ENCODE measurements at places on chromosomes 1 and 21.

DNA sequence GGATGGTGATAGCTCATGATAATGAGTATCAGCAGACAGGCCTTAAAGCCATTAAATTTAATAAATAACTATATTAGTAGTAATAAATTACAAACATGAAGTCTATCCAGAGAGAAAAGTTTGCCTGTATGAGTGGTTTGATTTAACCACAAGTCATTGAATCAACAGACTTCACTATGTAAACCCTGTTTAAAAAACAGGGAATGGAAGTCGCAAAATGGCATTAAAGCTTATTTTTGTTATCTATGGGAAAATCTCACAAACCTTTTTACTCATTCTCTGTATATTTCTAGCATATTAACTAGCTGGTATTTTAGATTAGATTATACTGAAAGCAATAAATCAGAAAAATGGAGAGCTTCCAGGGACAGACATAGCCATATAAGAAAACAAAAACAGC lies 45.3 kb downstream of the SASS6 start:
- no peak for DNase-seq

DNA sequence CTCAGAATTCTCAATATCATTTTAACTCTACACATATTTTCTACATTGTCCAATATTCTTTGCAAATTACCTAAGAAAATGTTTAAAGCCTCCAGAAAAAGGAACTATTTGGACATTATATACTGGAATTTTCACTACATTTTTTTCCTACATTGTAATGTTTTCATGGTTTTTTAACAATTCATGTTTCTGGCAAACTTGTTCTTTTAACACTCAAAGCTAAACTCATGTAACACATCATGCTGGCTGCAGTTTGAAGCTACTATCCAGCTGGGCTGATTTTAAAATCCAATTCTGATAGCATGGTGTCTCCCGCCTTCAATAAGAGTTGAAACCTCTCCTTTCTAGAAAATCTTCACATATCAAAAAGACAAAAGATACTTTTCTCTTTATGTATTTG lies 52.0 kb downstream of the TGFBR3 start:
- no peak for DNase-seq

- DNase-seq = no peak
Observed at GRCh38 chr21:36915696-36916245, 50.7 kb downstream of the HLCS start.

DNA sequence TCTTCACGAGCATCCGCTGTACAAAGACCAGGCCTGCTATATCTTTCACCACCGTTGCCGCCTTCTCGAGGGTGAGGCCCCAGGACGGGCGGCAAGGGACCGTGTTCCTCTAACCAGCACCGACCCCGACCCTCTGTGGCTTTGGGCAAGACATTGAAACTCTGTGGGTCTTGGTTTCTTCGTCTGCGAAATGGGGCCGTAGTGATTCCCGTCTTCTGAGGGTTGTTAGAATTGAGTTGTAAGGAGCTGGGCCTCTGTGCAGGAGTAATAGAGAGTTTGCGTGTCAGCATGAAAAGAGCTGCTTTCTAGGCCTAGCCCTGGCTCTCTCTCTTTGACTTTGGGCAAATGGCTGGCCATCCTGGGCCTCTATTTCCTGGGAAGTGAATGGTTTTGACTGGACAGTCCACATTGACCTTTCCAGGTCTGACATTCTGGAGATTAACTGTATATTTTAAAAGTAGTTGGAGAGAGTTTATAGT lies 591 bp downstream of the MRPL37 start:
- DNase-seq = no peak

GRCh38 chr1:153799566-153800465 lies 24.6 kb downstream of the SLC27A3 start:
- no peak for DNase-seq

DNA sequence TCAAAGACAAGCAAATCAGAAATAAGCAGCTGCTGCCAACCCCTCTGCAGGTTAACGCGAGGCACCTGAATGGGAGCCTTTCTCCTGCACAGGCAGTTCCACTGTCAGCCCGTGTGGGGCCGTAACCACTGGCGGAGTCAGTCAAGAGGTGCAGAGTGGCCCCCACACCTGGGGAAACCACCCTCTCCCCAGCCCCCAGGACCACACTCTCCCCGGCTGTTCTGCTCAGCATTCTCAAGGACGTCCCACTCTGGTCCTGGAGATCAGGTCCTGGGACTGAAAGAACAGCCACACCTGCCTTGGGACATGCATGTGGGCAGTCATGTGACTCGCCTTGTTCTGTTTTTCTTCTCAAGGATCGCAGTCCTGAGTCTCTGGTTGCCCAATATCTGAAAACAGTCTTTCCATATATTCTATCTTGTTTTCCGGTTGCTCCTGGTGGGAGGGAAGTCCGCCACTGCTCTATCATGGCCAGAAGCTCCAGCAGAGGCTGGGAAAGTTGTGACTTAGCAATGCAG lies 252.5 kb downstream of the PTPRU start:
- no peak for DNase-seq

GRCh38 chr1:21262293-21263051 lies 27.8 kb downstream of the ECE1 start:
- peak; percentile 33 for DNase-seq

GRCh38 chr1:48870596-48870995 lies 93.9 kb upstream of the BEND5 start:
- DNase-seq = no peak

DNA sequence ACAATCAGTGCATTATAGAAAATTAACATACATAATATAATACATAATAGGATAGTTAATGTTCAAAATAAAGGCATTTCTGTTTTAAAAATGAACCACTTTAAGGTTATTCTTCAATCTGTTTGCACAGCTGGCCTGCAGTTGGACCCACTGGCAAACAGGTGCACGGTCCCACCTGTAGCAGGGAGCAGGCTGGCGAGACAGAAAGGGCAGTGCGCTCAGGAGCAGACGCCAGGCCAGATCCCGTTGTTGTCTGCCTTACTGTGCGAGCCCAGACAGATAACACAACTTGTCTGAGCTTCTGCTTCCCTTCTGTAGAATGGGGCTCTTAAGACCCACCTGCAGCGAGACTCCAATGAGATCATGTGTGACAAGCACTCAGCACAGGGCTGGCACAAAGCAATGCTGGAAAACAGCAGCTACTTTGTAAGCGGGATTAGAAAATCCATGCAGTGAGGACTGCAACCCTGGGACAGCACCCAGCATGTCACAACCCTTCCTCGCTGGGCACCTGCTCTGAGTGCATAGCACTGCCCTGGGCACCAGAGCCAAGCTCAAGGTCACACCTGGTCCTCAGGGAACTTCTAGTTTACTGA lies 33.5 kb downstream of the VPS26C start:
- no peak for DNase-seq

DNA sequence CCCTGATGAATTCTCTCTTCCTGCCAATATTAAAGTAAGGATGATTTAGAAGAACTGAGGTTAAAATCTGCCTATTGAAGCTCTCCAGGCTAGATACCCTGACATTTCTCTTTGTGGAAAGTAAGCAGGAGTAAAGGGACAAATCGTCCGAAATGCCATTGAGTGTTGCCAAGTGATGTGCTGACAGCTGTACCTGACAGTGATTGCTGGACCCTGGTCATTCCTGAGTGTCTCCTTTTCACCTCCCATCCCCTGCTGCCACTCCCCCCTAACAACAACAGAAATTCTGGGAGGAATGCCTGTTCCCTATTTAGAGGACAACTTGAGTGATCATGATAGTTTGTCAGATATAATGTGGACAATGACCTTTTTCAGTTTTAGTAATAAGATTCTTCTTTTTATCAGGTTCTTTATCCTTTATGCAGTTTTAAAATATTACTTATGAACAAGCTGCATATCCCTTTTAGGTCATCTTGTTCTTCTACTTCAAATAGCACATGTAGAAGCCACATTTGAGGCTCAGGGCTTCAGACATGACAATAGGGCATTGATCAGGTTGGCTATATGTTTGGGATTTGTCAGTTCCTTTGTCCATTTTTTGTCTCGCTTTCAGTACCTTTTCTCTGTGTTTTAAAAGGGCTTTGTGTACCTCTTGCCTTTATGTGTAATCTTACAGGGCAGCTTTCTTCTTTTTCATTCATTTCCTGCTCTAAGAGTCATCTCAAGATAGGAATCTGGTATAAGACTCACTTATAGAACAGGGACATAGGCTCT lies 56.0 kb downstream of the ITSN1 start:
- no peak for DNase-seq

- no peak for DNase-seq
Observed at GRCh38 chr1:167132301-167133010, 38.6 kb downstream of the STYXL2 start.

- no peak for DNase-seq
Observed at GRCh38 chr21:44437371-44437695, 18.0 kb upstream of the LRRC3 start.

DNA sequence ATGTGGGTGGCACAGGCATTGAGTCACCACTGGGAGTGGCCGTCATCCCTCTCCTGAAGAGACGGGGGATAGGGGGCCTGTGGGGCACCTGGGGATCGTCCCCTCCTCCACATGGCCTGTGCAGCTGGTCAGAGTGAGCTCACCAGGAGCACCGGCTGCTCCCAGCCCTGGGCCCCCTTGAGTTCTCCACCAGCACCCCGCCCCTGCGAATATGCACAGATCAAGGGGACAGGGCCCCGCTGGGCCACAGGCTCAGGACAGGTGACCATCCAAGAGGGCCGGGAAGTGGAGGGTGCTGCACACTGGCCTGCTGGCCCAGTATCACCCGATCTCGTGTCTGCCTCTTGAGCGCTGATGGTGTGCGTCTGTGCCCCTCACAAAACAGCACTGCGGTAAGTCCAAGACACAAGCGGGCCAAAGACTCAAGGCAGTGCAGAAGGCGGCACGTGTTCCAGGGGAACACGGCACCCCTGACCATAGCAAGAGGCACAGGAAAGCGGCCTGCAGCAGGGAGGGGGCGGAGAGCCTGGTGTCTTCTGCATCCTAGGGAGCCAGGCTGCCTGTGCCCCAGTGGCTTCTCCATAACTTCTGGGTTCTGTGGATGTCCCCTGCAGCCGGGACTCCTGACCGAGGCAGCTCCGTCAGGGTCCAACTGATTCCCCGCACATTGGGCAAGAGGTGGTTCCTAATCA lies 18.1 kb upstream of the TSPEAR start:
- DNase-seq = no peak

- DNase-seq = no peak
Observed at GRCh38 chr1:83561346-83561745, 437.6 kb downstream of the TTLL7 start.

DNA sequence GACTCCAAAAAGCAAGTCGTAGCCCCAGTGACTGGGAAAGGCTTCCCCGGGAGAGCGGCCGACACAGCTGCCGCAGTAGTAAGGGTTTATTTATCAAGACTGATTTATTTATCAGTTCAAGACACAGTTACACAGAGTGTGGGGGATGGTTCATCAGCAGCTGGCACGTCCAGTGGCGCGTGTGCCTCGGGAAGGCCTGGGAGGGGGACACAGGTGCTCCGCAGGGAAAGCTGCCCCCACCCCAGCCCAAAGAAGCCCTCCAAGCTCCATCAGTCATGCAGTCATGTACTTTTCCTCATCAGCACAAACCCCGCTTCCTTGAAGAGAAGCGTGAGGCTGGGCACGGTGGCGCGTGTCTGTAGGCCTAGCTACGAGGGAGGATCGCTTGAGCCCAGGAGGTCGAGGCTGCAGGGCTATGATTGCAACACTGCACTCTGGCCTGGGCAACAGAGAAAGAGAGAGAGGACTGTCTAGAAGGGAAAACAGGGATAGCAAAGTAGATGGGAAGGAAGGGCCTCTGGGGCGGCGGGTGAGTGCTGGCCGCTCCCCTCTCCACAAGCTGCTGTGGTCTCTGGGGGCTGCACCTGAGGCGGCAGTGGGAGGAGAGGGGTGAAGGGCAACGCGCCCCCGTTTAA lies 53.2 kb downstream of the PRKCZ start:
- no peak for DNase-seq

GRCh38 chr1:233599542-233600073 lies 14.3 kb upstream of the KCNK1 start:
- DNase-seq = no peak

DNA sequence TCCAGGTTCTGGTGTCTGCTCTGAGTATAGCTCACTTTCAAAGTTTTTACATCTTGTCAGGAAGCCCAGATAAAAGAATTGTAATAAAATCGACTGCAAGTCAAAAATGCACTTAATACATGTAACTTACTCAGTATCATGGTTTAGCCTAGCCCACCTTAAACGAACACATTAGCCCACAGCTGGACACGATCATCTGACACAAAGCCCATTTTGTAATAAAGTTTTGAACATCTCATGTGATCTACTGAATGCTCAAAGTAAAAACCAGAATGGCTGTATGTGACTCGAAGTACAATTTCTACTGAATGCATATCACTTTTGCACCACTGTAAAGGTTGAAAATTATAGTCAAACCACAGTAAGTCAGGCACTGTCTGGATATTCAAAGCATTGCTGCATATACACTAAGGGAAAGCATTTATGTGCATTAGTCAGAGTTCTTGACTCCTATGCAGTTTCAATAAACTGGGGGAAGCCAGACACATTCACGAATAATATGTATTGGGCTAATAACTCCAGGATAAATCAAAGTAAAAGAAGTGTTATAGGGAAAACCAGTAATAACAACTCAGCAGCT lies 12.2 kb upstream of the TDRD10 start:
- no peak for DNase-seq

DNA sequence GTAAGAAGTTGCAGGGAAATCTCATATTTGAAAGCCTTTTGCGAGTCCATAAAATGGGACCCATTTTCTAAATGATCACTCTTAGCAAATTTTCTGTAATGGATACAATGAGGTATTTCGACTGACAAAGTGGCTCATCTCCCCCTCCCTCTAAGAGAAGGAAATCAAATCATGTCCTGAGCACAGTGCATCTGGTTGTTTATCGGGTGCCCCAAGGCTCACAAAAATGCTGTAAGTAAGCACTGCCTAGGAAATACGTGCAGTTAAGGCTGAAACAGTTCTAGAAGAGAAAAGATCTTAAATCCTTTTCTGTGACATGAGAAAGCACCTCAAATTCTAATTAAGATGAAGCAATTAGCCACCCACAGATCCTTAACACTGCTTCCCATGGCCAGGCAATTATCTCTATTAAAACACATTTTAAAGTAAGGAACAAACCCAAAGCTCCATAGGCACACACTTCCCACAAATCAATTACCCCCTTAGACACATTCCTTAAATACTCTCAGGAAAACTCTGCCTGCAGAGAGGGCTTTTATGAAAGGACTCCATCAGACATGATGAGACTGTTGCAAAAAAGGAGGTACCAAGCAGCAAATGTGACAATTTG lies 216.3 kb downstream of the KCNH1 start:
- DNase-seq = no peak

GRCh38 chr1:199794105-199794863 lies 233.2 kb upstream of the NR5A2 start:
- no peak for DNase-seq
